Memory B cell (primary cell): ENCODE measurements at places on chromosomes 13 and 19.

DNA sequence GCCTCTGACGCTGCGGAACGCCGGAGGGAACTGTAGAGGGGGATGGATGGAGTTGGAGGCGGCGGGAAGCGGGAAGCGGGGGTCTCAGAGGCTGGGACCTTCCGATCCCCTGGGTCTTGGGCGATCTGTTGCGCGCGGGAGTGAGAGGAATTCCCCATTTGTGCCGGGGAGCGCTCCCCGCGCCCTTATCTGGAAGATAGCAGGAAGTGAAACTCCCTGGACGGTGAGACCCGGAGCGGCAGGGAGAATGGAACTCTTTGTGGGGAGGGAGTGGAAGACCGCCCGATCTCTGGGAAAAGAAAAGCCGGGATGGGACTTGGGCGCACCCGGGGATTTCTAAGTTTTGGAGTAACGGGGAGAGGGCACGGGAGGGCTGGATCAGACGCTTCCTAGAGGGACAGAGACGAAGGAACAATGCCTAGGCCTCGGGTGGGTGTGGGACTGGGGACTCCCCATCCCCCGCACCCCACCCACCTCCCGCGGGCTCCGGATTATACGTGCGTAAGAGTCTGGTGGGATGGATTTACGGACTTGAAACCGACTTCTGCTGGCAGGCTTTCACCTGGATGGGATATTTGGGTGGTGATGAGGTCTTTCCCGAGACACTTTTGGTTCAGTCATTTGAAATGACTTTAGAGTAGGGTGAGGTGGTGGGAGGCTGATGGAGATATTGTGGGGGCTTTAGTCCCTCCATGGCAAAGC lies 495 bp downstream of the LSR start:
- peaks cover 5% of the 10 kb centered on the region for H3K36me3 ChIP-seq
- peak overlapping the region; percentile 94 for H3K4me3 ChIP-seq

DNA sequence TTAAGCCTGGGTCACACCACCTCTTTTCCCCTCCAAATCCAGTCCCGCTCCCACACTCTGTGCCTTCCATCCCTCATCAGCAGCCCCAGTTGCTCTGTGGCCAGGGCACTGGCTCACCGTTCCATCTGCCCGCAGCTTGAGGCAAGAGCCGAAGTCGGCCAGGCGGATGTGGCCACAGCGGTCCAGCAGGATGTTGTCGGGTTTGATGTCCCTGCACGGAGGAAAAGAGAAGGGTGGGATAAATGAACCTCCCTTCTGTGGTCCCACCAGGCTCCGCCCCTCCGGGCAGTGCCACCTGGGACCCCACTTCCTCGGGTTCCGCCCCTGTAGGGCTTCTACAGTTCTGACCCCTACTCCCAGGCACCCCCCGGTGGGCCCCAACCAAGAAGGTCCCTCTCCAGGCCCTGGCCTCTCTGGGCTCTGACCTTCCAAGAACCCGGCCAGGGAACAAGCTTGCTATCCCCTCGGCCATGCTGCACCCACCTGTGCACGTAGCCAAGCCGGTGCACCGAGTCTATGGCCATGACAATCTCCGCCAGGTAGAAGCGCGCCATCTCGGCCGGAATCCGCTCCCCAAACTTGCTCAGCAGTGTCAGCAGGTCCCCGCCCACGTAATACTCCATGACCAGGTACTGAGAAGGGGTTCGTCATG lies 4.2 kb downstream of the DMPK start:
- H3K36me3 ChIP-seq, result peaks cover 13% of the 10 kb centered on the region
- DNase-seq, result no peak
- H3K4me1 ChIP-seq, result peaks cover 21% of the 10 kb centered on the region
- no peak overlapping the region for H3K4me3 ChIP-seq
- peaks cover 14% of the 10 kb centered on the region for H3K27me3 ChIP-seq
- H3K27ac ChIP-seq, result no peak overlapping the region

DNA sequence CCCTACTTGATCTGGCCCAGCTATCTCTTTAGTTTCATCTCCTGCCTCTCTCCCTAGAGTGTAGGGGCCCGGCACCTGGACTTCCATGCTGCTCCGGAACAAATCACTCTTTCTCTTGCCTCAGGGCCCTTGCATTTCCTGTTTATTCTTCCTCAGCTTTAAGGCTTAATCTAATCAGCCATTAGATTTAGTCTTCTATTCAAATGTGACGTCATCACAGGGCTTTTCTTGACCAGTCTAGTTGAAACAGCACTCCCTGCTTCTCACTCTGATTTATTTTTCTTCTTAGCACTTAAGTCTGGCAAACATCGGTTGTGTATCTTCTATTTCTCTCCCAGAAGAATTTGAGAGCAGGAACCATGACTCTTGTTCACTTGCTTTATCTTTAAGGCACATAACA lies 564.1 kb downstream of the EFNB2 start:
- DNase-seq, result no peak
- H3K27me3 ChIP-seq, result no peaks in the 10 kb centered on the region
- H3K36me3 ChIP-seq, result no peaks in the 10 kb centered on the region
- H3K4me1 ChIP-seq, result no peaks in the 10 kb centered on the region
- H3K27ac ChIP-seq, result no peak overlapping the region

DNA sequence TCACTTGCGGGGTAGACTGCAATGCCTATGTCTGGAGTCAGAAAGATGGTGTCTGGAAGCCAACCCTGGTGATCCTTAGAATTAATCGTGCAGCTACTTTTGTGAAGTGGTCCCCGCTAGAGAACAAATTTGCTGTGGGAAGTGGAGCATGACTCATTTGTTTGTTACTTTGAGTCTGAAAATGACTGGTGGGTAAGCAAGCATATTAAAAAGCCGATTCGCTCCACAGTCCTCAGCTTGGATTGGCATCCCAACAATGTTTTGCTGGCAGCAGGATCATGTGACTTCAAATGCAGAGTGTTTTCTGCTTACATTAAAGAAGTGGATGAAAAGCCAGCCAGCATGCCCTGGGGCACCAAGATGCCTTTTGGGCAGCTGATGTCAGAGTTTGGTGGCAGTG lies 9.5 kb upstream of the ERVV-1 start:
- no peaks in the 10 kb centered on the region for H3K36me3 ChIP-seq
- H3K27me3 ChIP-seq, result peaks cover 2% of the 10 kb centered on the region
- no peak for DNase-seq
- peaks cover 8% of the 10 kb centered on the region for H3K4me1 ChIP-seq
- no peak overlapping the region for H3K4me3 ChIP-seq

- H3K4me3 ChIP-seq, result no peak overlapping the region
- no peak overlapping the region for H3K27ac ChIP-seq
- H3K4me1 ChIP-seq, result peaks cover 14% of the 10 kb centered on the region
- H3K27me3 ChIP-seq, result peaks cover 2% of the 10 kb centered on the region
Observed at GRCh38 chr13:22120646-22121045, 449.8 kb downstream of the FGF9 start.

DNA sequence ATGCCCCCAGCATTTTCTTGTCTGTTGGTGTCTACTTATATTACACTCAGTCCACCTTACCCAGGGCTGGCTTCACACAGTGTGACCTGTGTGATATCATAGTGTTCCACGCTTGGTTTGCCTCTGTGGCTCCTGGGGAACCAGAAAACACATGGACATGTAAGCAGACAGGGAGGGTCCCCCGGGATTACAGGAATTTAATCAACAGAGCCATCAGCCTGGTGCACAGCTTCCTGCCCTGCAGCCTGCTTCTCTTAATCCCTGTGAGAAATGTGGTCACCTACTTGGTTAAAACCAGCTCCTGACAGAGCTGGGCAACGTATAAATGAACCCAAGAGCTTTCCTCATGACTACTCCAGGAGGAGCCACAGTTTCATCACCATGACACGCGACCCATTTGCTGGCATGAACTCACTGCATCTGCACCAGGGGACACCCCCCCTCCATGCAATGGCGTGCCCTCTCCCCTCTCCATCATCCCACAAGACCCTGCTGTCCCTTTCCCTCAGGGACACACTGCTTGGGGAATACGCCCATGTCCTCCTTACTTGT lies 152.1 kb downstream of the UQCRFS1 start:
- DNase-seq, result no peak
- no peak overlapping the region for H3K27ac ChIP-seq
- no peaks in the 10 kb centered on the region for H3K4me1 ChIP-seq

DNA sequence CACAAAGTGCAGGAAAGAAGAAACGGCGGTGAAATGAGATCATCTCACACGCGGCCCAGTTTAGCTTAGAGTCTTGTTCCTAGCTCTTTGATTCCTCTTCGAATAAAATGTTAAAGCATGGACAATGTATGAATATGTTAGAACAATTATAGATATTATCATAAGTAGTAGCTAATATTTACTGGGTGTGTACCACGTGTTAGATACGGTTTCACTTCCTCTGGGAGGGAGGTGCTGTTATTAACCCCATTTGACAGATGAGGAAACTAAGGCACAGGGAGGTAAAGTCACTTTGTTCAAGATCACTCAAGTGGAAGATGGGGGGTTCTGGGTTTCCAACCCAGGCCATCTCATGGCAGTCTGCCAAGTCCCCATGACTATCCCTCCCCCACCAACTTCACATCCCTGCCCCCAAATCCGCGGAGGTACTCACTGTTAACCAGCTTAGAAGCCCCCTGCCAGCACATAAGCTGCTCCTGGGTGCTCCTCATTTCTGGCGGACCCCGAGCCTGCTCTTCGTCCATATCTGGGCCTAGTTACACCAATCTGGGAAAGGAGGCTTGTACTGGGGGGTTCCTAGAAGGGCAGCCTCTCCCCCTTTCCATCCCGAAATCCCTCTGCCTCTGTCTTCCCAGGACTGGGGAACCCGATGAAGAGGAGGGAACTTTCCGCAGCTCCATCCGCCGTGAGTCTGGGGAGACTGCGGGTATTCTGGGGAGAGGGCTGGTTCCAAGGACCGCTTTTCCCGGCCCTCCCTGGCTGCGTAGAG lies 1.0 kb upstream of the FXYD7 start:
- H3K27me3 ChIP-seq, result peaks cover 4% of the 10 kb centered on the region
- peak overlapping the region; percentile 90 for H3K4me3 ChIP-seq
- H3K36me3 ChIP-seq, result no peaks in the 10 kb centered on the region
- peak overlapping the region; percentile 59 for H3K27ac ChIP-seq
- DNase-seq, result no peak

GRCh38 chr13:26021516-26021915 lies 30.3 kb downstream of the SHISA2 start:
- H3K27me3 ChIP-seq, result peaks cover 6% of the 10 kb centered on the region
- no peak overlapping the region for H3K4me3 ChIP-seq
- H3K27ac ChIP-seq, result no peak overlapping the region
- no peak for DNase-seq
- no peaks in the 10 kb centered on the region for H3K36me3 ChIP-seq

DNA sequence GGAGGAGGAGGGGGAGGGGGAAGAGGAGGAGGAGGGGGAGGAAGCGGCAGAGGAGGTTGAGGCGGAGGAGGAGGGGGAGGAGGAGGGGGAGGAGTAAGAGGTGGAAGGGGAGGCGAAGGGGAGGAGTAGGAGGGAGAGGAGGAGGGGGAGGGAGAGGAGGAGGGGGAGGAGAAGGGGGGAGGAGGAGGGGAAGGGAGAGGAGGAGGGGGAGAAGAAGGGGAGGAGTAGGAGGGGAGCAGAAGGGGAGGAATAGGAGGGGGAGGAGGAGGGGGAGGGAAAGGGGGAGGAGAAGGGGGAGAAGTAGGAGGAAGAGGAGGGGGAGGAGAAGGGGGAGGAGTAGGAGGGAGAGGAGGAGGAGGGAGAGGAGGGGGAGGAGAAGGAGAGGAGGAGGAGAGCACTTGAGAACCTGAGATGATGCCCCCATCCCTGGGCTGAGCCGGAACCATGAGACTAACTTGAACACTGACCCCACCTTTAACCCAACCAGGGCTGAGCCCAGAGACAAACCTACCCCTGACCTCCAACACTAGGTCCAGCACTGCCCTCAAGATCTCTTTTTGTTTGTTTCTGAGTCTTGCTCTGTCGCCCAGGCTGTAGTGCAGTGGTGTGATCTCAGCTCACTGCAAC lies 12.6 kb downstream of the ABCA7 start:
- peaks cover 20% of the 10 kb centered on the region for H3K36me3 ChIP-seq
- H3K4me1 ChIP-seq, result peaks cover 12% of the 10 kb centered on the region
- no peaks in the 10 kb centered on the region for H3K27me3 ChIP-seq
- no peak overlapping the region for H3K27ac ChIP-seq
- no peak overlapping the region for H3K4me3 ChIP-seq

- peaks cover 3% of the 10 kb centered on the region for H3K36me3 ChIP-seq
- no peak for DNase-seq
- H3K27me3 ChIP-seq, result no peaks in the 10 kb centered on the region
Observed at GRCh38 chr13:111153977-111154332, 38.8 kb downstream of the ARHGEF7 start.

DNA sequence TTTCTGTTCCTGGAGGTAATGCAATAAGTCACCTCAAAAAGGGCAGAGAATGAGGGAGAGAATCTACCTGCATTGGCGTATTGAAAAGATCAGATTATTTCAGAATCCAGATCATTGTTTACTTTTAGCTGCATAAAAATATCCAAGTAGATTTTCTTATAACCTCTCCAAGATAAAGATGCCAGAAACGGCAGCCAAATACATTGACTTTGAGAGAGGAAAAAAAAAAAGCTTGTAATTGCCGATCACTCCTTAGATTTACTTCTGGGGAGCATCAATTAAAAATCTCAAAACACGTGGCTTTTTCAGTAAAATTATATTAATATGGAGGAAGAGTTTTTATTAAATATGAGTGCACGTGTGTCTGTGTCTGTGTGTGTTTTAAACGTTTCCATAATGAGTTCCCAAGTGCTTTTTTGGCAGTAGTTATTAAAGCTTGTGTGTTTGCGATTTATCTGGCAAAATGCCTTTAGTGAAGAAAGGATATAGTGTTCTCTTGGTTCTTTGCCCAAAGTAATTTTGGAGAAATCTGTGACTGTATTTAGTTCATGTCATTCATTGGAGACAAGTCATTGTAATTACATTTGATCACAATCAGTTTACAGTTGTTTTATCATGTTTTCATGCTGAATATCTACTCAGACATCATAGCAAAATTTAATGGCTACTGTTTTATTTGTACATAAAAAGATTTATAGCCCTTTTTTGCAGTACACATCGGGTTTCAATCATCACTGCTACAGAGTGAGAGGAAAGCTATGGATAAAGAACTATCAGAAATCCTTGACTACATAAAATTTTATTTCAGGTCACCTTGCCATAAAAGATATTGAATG lies 176.1 kb downstream of the TM9SF2 start:
- H3K27me3 ChIP-seq, result no peaks in the 10 kb centered on the region
- H3K4me1 ChIP-seq, result peaks cover 7% of the 10 kb centered on the region
- H3K27ac ChIP-seq, result no peak overlapping the region
- H3K4me3 ChIP-seq, result no peak overlapping the region
- no peak for DNase-seq

- H3K27me3 ChIP-seq, result no peaks in the 10 kb centered on the region
- H3K36me3 ChIP-seq, result no peaks in the 10 kb centered on the region
- no peak overlapping the region for H3K4me3 ChIP-seq
- no peak overlapping the region for H3K27ac ChIP-seq
Observed at GRCh38 chr19:35311901-35312665, 16.9 kb upstream of the CD22 start.

DNA sequence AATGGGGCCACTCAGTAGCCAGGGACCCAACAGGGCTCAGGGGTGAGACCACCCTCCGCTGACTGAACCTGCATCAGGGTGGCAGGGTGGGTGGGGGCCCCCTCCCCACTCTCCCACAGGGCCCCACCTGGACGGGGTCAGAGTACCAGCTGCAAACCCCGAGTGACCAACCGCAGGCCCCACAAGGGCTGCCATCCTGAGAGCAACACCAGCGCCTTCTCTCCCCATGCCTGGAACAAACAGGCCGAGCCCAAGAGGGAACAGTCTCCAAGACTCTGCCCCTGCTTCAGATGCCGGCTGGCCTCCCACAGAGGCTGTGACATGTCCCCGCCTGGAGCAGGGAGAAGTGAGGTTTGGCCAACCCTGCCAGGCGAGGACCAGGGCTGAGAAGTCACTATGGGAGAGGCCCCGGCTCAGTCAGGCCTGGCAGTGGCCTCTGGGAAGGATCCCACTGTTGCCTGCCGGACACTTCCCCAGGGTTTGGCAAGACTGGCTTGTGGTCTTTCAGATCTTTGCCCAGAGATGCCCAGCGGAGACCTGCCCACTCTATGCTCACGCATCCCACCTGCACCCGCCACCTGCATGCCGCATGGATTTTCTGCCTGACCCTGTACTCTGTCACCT lies 27.2 kb downstream of the MPND start:
- H3K27me3 ChIP-seq, result no peaks in the 10 kb centered on the region
- H3K27ac ChIP-seq, result no peak overlapping the region
